ENCODE measurements at places on chromosomes 5 and 9.

GRCh38 chr9:3956081-3956671 lies 343.7 kb downstream of the GLIS3 start:
- DNase-seq, result no peak

- no peak for DNase-seq
These were observed 8.1 kb downstream of the BARHL1 start for GRCh38 chr9:132590318-132591182.

DNA sequence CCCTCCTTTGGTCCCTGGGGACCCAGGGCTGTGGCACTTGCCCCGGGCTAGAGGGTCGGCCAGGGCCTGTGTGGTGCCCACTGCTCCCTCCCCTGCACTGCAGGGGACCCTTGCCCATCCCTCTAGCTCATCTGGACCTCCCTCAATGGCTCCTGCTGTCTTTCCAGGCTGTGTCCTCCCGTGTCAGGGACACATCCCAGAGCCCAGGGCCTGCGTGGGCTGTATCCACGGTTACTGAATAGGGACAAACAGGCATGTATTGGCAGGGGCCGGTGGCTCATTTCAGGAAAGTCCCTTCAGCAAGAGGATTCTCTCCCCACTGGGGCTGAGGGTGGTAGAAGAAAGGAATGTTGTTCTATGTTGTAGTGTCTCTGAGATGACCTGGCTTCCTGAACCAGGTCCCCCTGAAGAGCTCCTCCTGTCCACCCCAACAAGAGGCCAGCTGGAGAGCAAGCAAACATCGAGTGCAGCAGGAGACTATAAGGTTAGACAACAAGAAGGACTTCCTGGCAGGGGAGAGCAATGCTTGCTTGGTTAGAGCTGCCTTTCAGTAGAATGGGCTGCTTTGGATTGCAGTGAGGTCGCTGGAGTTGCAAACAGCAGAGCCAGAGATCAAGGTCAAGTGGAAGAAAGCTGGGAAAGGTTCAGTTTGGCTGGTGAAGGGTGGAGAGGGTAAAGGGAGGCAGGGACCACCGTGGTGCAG lies 1.0 kb upstream of the CRB2 start:
- DNase-seq, result no peak

DNA sequence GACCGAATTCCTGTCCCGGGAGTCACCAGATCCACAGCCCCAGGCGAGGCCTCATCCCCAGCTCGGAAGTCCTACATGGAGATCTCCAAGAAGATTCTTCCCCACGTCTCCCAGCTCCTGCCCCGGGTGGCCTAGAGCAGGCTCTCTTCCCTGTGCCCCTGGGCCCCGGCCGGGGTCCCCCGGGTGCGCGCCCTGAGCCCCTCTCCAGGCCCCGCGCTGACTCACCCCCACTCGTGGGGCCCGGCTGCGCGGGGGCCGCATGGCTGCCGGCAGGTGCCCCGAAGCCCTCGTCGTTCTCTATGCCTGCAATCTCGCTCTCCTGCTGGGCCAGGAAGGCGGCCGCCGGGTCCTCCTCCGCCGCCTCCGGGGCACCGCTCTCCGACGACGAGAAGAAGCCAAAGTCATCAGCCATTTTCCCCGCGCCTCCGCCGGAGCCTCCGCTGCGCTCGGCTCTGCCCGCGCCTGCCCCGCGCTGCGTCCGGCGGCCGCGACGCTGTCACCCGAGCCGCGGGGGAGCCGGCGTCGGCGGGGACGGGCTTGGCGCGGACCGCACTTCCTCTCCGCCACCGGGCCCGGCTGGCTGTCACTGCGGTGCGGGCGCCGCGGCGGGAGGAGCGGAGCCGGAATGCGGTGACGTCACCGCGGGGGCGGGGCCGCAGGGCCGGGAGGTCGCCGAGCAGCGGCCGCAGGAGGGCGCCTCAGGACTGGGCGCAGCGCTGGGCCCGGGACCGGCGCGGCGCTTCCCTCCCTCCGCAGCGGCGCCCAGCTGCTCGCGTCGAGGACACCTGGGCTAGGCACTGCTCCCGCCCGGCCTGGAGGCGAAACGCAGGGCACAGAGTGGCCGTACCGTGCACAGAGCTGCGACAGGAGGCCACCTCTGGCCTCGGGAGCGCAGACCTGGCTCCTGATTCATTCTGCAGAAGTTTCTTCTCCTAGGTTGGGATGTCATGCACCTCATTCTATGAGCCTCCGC lies at the start of gene CLTB:
CLTB (minus strand) TSS at position 588 of the 973 bp plus-strand sequence; CDS start at position 412, 176 bp downstream.
- DNase-seq, result peak; percentile 92

DNA sequence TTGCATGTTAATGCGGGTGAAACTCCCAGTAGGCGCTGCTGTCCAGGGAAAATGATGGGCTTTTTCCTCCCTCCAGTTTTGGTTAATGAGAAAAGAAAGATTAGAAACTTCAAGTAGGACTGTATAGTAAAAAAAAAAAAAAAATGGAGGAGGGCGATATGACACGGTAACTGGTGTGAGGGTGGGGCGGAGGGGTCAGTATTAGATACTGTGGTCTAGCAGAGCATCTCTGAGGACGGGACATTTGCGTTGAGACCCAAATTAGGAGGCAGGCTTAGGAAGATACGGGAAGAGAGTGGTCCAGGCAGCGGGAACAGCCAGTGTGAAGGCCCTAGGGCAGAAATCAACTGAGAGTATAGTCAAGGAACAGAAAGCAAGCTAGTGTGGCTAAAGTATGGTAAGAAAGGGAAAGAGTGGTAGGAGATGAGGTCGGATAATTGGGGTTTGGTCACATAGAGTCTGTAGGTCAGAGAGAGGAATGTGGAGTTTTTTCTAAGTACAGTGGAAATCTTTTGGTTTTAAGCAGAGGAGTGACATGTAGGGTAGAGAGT lies 707 bp downstream of the RMND5B start:
- no peak for DNase-seq

DNA sequence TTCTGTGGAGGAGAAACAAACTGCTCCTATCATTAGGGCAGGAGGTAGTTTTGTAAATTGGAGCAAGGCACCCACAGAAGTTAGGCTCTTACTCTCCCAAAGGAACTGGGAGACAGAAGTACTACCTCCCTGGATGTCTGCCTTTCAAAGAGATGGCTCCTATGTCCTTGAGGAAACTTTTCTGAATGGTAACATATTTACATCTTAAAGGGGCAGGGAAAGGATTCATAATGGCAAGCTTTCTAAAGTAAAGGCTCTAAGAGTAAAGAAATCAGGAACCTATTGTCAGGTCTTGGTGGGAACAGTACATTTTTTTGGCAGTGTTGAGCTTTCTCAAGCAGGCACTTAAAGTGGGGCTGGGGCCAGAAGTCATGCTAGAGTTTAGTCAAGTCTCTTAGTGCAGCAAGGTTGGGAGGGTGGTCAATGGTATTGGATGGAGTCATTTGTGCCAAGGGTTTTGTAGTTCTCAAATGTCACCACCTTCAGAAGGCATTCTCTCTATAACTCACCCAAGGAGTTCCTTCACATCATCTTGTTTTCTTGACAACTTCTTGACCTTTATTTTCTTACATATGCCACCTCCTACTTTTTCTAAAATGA lies 26.3 kb upstream of the NDFIP1 start:
- no peak for DNase-seq

GRCh38 chr9:109487247-109487646 lies 10.9 kb downstream of the PTPN3 start:
- DNase-seq, result peak; percentile 28

- no peak for DNase-seq
These were observed 33.9 kb downstream of the GNAQ start for GRCh38 chr9:77997611-77998284.

DNA sequence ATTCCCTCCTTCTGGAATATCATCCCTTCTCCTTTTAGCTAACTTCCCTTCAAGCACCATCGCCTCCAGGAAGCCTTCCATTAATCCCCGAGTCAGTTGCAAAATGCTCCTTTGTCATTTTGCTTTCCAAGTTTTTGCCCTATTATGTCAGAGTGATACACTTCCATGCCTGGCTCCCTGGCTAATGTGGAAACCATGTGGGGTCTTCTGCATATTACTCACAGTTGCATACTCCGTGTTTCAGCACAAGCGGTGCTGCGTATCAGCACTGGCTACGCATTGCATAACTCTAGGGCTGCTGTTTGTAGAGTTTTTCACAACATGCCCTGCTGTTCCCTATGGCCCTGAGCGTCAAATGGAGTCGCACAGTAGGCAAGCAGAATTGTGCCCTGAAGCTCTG lies 1.9 kb downstream of the TEX53 start:
- no peak for DNase-seq

- no peak for DNase-seq
These were observed 20.3 kb downstream of the FAM81B start for GRCh38 chr5:95411474-95411873.

DNA sequence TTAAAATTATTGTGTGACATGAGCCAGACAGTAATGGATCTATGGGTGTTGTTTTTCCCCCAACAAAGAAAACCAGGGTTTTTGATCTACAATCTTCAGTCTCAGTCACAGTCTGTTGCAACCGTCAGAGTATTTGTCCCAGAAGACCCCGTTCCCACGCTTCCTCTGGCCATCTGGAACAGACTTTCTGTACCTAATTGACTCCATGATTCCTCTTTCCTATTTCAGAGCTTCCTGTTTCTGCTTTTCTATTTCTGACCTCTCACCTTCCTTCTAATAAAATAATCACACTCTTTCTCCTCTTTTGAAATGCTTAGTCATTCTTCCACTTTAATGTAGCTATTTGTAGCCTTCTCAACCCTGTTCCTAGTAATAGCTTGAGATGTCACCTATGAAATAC lies 1044.8 kb downstream of the DTWD2 start:
- DNase-seq, result no peak

- no peak for DNase-seq
These were observed 36.5 kb upstream of the ASTN2 start for GRCh38 chr9:117451311-117451710.
